ENCODE measurements at places on chromosomes 7 and 10. TPM values are rescaled to one million over a fixed set of nuclear protein-coding genes. Genes with fewer than 3 reads are reported as not detected.

GRCh38 chr7:28855538-28856217, 102.5 kb downstream of the TRIL start:
- DNase-seq: no peak

DNA sequence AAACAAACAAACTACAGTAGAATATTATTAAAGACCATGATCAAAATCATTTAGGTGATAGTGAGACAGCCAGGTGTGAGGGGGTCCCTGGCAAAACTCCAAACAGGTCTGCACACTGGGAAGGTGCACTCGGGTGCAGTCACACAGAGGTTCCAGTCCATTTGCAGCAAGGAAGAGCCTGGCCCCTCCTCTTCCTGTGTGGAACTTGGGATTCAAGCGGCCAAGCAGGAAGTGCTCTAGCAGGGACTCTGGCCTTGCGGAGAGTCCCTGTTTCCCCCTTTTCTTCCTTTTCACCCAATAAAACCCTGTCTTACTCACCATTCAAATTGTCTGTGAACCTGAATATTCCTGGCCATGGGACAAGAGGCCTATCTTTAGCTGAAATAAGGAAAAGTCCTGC, 181.8 kb downstream of the LRRTM3 start:
- DNase-seq: no peak

DNA sequence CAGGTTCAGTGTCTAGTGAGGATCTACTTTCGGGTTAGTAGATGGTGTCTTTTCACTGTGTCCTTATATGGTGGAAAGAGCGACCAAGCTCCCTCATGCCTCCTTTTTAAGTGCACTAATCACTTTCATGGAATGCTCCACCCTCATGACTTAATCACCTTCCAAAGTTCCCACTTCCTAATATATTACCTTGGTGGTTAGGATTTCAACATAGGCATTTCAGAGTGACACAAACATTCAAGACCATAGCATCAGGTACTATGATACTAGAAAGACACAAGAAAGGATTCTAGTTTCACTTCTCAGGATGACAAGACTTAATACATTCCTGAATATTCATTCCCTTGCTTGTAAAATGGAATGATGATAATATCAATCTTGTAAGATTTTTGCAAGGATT, 119.1 kb upstream of the FAM3C start:
- no peak for DNase-seq

- no peak for DNase-seq
Measured at GRCh38 chr7:96319439-96319838, 2.5 kb downstream of the SLC25A13 start.

- no peak for DNase-seq
Measured at GRCh38 chr10:112447620-112447928, 559 bp downstream of the VTI1A start.

- DNase-seq: no peak
Measured at GRCh38 chr7:120941856-120942255, 8.7 kb upstream of the ING3 start.

GRCh38 chr7:10703981-10704380, 269.7 kb upstream of the PHF14 start:
- DNase-seq: no peak

DNA sequence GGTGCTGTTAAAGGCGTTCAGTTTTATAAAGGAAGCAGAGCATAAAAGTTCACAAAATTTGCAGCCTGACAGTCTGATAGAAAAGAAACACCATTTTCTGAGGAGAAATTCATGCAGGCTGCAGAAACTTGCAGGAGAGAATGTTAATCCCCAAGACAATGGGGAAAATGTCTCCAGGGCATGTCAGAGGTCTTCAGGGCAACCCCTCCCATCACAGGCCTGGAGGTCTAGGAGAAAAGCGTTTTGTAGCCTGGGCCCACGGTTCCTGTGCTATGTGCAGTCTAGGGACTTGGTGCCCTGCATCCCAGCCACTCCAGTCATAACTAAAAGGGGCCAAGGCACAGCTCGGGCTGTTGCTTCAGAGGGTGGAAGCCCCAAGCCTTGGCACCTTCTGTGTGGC, 68.4 kb upstream of the GJD4 start:
- no peak for DNase-seq

DNA sequence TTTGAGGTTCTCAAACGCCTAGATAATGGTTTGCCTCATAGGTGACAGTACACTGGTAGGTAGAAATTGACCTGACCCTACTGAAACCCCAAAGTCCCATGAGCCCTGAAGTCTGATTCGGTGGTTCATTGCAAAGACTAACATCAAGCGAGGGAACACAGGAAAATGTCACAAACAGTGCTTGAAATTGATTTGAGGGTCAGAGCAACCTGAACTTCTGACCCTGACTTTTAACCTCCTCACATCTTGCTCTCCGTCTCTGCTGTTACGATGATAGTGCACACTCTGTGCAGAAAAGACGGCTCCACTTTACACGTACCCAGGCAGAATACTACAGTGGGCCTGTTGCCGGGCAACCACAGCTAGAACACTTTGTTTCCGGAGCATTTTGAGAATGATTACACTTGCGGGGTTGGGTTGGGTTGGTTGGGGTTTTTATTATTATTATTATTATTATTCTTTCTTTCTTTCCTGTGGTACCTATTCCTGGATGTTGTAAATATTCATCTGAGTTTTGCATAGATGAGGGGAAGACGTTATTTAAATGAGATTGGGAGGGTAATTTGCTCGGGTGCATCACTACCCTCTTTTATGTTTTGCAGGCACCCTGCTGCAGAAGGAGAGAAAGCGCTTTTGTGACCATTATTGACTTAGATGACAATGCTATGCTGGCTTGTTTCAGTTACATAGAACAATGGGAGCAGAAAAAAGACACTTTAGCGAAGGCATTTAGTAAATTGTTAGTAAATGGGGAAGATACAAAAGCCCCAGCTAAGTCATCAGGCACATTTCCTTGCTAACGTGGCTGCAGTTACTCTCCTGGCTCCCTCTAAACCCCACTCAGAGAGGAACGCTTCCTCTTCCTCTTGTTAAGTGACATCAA, 438.1 kb upstream of the NRP1 start:
- no peak for DNase-seq

DNA sequence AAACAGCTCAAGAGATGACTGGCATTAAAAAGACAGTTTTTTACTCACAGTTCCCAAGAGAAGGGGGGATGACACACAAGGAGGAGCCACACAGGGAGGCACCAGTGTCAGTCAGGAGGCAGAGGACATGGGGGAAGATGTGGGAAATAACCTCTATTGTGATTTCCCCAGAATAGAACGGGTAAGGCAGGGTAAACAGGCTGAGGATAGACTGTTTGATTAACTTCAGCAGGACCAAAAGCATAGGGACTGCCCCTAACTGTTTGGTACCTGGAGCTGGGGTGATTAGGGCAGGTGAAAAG, 60.7 kb downstream of the RAPGEF5 start:
- DNase-seq: no peak

- DNase-seq: no peak
Measured at GRCh38 chr10:51744235-51745000, 45.0 kb upstream of the CSTF2T start.

DNA sequence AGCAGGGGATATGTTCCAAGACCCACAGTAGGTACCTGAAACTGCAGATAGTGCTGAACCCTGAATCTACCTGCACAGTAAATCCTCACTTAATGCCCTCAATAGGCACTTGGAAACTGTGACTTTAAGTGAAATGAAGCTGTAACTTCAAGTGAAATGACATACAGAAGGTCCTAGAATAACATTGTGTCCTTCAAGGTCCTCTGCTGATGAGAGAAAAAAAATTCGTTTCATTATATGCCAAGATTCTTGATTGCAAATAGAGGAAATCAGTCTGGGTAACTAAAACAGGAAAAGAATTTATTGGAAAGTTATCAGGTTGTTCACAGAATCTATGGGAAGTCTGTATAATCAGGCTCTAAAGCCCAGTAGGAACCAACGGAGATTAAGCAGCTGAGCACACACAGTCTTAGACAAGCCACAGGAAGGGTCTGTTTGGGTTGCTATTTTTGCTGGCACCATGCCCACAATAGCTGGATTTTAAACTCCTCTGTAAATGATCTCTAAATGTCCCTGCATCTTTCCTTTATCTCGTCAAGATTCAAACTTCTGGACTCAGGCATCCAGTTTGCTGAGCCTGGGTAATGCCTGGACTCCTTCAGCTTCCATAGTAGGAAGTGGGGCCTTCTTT, 57.5 kb downstream of the EXOC4 start:
- DNase-seq: no peak

DNA sequence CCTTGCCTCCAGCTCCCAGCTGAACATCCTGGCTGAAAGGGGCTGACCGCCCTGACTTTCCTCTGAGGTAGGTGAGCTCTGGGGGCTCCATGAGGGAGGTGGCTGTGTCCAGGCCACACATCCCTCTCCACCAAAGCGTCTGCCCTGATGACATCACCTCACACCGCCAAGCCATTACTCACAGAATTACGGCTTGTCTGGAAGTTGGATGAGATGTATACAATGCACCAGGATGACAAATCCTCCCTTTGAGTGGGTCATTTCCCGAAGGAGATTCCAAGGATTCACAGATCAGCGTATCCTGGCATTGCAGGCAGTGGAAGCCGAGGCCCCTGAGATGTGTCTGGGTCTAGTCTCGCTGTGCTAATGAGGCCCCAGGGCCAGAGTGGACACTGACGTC, 15.1 kb upstream of the RET start:
- no peak for DNase-seq

DNA sequence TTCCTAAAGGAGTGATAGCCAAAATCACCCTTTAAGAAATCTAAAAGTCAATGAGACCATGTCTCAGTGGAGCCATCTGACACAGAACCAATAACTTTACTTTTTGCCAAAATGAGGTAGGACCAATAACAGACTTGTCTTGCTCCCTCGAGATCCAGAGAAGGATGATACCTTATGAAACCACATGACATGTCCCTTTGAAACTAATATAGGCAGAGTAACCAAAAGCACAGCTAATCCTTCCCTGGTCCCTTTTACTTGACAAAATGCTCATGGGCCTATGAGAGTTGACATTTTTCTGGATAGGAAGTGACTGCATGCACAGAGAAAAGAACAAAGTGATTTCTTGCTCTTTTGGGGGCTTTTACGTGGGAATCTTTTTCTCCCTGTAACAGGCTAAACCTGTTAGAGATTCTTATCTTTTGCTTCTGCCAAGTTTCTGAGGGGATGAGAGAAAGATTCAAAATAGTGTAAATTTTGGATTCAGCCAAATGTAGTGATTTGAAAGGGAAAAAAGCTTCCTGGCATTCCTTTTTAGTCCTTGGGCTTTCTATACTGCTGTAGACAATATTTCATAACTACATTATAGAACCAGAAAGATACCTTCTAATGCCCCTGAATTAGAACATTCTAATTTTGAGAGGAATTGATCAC, 87.6 kb downstream of the ARMH3 start:
- no peak for DNase-seq

- DNase-seq: no peak
Measured at GRCh38 chr7:80434047-80434446, 77.8 kb downstream of the GNAT3 start.

- no peak for DNase-seq
Measured at GRCh38 chr10:57654856-57655255, 612.8 kb downstream of the IPMK start.

DNA sequence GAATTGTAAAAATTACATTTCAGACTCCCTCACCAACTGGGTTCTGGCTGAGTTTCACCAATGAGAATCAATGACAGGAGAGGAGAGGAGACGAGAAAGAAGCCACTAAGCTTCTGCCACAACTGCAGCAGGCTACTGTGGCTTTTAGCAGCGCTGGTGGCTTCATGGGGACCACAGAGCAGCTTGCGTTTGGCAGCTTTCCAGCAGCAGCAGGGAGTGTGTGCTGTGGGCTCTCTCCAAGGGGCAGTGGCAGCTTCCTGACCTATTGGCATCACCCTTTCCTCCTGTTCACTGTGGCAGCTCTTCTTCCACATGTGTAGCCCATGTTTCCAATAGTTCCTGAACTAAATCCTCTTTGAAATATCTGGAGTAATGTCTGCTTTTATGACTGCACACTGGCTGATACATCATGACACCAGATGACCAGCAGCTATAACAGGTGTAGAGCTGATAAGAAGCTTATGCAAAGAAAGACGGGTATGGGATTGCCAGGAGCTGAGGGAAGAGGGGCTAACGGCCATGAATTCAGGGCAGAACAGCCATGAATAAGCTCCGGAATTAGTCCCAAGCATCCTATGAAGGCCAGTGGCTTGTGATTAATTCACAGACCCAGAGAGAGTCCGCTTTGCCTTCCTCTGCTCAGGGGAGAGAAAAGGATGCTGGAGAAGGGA, 46.8 kb downstream of the KCNH2 start:
- DNase-seq: peak; percentile 53

GRCh38 chr10:56782503-56782902, 421.4 kb upstream of the ZWINT start:
- no peak for DNase-seq

DNA sequence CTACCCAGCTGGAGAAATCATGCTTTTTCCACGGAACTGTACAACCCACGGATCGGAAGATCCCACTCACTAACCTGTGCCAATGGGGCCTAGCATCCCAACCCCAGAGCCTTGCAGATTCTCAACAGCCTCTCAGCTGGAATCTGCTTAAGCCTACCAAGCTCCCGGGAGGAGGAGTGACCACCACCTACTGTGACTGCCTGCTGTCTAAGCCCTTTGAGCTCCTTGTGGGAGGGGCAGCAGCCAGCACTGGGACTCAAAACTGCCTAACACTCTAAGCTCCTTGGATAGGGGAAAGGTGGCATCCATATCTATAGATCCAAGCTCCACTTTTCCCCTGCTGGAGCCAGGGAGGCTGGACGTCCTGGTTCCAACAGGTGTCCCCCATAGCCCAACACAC, 254.4 kb upstream of the CNTNAP2 start:
- no peak for DNase-seq

GRCh38 chr10:9913876-9914514, 1103.7 kb upstream of the CELF2 start:
- no peak for DNase-seq

GRCh38 chr7:150897502-150898474, 45.5 kb downstream of the AOC1 start:
- DNase-seq: no peak

DNA sequence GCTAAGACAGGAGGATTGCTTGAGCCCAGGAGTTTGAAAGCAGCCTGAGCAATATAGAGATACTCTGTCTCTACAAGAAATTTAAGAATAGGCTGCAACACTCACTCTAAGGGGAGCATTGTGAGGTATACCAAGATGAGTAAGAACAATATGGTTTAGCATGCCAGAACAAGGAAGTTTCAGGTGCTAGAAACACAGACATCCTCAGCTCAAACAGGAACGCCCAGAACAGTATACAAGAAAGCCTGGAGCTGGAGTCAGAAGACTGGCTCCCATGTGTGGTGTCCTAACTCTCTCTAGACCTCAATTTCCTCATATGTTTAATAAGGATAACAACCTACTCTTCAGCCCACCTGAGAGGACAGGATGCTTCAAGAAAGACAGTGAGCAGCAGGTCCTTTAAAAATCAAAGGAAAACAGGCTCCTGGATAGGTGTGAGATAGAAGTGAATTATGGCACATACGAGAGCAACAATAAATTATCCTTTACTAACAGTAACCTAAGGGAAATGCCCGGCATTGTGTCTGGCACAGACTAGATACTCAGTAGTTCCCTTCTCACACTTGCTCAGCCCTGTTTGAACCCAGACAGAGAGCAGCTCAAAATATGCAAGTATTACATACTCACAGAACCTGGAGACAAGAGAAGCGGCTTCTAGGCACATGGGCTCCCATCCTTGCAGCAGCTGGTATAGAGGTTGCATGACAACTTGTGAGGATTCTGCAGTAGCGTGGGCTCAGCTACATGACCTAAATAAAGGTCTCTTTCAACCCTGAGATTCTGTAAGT, 45.4 kb downstream of the KAT6B start:
- peak; percentile 44 for DNase-seq

- no peak for DNase-seq
Measured at GRCh38 chr10:29415876-29416275, 127.0 kb downstream of the LYZL1 start.

PHTF2 gene
- 56.4 TPM for total RNA-seq

OR6B1 gene
- total RNA-seq: not detected

AQP1 gene
- not detected for total RNA-seq

CCDC3 gene
- total RNA-seq: 0.12 TPM

Data from activated CD8-positive, alpha-beta memory T cell treated with anti-CD3 and anti-CD28 coated beads, Interleukin-2, amount 10 ng/mL, durations not matched to agents 7 days and 5 days (primary cell).